Stimulated activated CD4-positive, alpha-beta T cell treated with anti-CD3 and anti-CD28 coated beads, Interleukin-4, amount 100 ng/mL, for 48 hours (primary cell): ENCODE measurements at places on chromosomes 5 and 9.

DNA sequence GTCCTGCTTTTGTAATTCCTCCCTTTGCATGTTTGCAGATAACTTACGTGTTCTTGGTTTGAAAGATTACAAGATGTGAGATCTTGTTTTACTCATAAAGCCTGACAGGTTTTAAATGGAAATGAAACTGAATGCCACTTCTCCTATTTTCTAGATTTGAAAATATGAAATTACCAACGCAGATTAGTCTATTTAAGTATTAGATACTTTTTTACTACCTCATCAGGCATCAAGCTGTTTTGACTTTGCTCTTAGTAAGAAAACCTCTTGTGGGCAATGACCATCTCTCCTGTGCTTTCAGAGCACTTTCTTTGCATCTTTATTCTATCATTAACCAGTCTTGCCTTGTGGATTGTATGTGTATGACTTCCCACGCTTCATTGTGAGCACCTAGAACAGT lies 3.5 kb downstream of the DMXL1 start:
- no peak for DNase-seq

DNA sequence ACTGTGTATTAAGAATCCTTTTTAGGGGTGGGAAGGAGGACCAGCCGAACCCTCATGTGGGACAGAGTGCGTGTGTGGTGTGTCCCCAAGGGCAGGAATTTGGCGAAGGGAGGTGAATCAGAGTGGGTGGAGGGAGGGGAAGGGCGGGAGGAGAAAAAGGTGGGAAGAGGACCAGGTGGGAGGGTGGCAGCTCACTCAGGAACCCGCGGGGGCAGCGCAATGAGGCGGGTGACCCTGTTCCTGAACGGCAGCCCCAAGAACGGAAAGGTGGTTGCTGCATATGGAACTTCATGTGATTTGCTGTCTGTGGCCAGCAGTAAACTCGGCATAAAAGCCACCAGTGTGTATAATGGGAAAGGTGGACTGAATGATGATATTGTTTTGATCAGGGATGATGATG lies 8.8 kb upstream of the POLR1E start:
- DNase-seq = no peak

- DNase-seq = no peak
Measured at GRCh38 chr5:177179431-177179830, 45.9 kb downstream of the NSD1 start.

DNA sequence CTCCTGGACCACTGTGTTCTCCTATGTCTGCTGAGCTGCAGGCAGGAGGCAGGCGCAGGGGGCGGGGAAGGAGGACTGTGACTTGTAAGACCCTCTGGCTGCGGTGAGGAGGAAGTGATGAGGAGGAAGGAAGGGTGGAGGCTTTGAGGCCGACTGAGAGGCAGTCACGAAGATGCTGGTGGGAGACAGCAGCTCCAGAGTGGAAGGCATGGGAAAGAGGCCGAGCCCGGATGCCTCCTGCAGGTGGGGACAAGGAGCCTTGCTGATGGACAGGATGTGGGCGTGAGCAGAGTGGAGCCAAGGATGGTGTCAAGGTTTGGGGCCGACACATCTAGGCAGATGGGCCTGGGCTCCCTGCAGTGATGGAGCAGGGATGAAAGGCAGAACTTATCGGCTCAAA lies 74.3 kb upstream of the ICE1 start:
- no peak for DNase-seq

DNA sequence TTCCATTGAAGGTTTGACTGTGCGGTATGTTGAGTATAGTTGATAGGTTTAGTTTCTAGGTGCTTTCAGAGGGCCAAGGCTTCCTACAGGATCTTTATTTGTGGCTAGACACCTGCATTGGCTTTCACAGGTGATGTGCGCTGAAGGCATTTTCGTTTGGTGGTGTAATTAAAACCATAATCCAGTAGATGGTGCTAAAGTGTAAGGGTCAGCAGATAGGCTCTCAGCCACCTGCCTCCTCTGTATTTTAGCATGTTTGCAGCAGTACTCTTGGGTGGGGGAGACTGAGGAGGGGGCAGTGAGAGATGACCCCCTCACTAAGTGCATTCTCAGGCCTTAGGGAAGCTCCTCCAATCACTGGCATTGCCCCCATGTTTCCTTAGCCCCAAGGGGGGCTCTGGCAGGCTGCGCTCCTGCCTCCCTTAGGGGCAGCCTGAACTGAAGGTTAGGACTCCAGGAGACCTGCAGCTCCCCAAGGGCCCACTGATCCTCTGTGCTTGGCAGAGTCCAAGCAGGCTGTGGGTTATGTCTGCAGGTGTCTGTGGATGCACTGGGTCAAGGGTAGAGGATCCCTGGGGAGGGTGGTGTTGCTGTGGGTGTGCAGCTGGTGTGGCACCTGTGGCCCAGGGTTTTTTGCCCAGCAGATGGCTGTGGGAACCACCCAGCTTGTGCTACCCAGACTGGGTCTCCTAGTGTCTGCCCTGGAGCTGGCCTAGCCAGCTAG lies 23.4 kb downstream of the CDK20 start:
- no peak for DNase-seq

- DNase-seq = no peak
Measured at GRCh38 chr5:168041583-168041982, 249.9 kb upstream of the WWC1 start.

GRCh38 chr5:111635916-111636570 lies 121.0 kb downstream of the NREP start:
- no peak for DNase-seq

GRCh38 chr5:35188031-35188457 lies 42.2 kb downstream of the PRLR start:
- no peak for DNase-seq

DNA sequence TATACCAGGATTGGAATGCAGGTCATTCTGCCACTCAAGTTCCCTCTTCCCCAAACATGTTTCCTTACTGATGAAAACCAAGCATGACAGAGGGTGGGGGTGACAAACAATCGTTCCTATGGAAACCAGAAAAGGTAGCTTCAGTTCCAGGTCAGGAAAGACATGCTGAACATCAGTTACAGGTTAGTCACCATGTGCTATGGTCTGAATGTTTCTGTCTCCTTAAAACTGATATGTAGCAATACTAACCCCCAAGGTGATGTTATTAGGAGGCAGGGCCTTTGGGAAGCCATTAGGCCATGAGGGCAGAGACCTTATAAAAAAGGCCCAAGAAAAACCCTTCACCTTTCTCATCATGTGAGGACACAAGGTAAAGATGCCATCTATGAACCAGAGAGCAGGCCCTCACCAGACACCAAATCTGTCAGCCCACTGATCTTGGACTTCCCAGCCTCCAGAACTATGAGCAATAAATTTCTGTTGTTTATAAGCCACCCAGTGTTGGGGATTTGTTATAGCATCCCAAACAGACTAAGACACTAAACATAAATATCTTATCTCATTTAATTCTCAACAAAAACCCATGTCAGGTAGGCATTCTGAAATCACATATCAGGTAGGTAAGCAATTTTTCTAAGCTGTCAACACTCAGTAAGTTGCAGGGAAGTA lies 15.7 kb upstream of the SH3RF2 start:
- DNase-seq = no peak

DNA sequence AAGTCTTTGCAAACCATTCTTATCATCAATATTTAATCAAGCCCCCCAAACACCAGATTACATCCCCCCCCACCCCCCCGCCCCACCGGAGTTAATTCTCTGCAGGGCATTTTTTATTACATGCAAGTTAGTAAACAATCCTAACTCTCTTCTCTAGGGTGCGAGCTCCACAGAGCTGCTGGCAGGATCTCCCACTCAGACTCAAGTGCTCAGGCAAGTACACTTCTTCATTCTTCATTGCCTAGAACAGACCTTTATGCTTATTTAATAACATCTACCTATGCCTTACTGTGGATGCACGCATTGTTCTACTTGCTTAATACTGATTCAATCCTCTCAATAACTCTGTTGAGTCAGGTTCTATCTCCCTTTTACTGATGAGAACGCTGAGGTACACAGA lies 9.9 kb downstream of the SAXO1 start:
- no peak for DNase-seq

DNA sequence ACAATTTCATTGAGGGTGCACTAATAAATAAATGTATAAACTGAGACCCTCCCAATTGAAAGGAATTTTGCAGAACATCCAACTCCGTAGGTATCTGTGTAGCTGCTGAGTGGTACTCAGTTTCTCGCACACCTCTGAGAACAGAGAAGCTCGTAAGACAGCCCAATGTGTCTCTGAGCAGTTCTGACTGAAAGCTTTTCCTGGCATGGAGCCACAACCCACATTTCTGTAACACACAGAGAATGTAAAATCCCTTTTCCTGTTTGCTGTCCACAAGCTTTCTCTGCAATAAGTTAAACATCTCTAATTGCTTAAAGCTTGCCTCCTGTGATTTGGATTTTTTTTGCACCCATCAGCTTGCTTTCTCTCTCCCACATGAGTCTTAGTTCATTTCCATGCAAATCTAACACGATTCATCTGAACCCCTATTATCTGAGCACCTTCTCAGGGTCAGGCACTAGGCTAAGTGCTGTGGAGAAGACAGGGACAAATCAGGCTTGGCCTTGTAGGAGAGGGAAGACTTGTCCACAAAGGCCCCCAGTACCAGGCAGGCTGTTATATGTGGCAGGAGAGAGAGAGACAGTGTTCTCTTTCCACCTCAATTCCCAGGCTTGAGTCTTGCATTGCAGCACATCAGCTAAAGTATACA lies 44.2 kb upstream of the COL15A1 start:
- DNase-seq = no peak

- DNase-seq = no peak
Measured at GRCh38 chr9:133730994-133731715, 7.0 kb downstream of the SARDH start.

GRCh38 chr5:109911731-109912130 lies 222.0 kb downstream of the MAN2A1 start:
- no peak for DNase-seq

- DNase-seq = no peak
Measured at GRCh38 chr5:171710451-171711024, 75.1 kb upstream of the SMIM23 start.

DNA sequence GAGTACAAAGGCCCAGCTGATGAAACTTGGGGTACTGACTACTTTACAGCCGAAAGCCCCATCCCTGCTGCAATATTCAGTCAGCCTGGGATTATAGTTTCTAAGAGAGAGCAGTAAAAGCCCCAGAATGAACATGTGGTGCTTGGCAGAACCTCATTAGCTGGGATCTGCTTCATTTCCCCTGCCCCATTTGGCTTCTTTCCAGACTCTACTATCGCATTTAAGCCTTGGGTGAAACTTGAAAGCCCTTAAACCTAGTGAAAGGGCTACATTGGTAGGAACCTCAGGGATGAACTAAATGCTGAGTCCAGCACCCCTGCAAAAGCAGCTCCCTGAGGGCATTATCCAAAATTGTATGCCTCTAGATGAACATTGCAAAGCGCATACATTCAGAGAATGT lies 631.1 kb downstream of the ACTL7B start:
- DNase-seq = no peak

- DNase-seq = no peak
Measured at GRCh38 chr9:116237456-116237855, 83.9 kb downstream of the PAPPA start.

DNA sequence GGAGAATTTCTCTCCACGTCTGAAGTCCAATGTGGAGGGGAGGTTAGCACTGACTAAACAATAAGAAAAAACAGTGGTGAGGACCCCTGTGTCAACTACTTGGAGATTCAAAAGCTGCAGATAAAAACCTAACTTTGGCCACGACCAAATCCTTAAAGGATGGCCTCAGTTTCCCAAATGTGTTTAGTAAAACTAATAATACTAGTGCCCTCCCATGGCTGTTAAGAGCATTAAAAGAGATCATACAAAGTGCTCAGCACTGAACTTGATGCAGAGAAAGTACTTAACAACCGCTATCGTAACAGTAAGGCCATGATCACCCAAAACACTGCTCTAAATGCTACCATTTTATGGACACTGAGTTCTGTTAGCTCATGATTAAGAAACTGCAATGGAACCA lies 288.4 kb downstream of the EBF1 start:
- no peak for DNase-seq

GRCh38 chr5:155303120-155303519 lies 289.6 kb downstream of the KIF4B start:
- no peak for DNase-seq

DNA sequence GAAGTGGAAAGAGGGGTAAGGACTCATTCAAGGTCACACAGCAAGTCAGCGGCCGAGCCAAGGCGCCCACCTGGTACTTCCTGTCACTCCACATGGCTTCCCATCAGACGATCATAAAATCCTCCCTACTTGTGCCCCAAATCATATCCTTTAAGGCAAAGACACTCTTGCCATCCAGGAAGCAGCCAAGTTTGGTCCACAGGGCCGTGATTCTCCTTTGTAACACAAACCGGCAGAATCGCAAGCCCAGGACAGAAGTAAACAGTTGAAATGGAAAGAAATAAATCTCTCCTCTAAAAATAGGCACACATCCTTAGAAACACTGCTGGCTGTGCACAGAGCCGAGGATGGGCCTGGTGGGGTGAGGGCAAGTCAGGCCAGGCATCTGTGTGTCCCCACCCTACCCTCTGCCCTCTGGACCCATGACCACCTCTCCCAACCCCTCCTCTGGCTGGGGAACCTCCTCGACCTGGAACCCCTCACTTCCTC lies 30.5 kb downstream of the TMOD1 start:
- DNase-seq = no peak

- DNase-seq = no peak
Measured at GRCh38 chr9:127449332-127449966, 1.8 kb downstream of the RPL12 start.

DNA sequence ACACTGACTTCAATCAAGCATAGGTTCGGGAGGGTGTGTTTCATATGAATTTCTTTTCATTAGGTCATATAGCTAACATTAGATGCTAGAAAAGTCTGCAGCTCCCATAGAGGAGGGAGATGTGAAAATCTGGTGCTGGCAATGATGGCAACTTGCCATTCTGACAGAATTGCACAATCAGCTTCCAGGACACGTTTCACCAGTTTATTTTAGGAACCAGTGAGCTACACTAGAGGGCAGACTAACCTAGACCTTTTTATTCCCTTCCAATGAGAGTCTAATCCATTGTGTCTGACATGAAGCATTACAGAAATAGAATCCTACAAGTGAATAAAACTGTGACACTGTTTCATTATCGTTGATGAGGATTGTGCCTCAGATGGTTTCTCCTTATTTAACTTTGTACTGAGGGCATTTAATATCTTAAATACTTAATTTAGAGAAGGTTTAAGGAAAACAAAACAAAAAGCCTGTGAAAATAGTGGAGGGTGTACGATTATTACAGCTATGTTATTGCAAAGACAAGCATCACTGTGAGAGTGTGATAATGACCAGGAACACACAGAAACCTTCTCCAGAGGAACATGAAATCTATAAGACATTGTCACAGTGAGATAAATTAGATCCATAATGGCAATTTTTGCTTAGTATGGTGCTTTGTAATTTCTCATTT lies 363.3 kb upstream of the RPS23 start:
- no peak for DNase-seq

GRCh38 chr5:16544607-16545374 lies 72.0 kb downstream of the RETREG1 start:
- DNase-seq = no peak

DNA sequence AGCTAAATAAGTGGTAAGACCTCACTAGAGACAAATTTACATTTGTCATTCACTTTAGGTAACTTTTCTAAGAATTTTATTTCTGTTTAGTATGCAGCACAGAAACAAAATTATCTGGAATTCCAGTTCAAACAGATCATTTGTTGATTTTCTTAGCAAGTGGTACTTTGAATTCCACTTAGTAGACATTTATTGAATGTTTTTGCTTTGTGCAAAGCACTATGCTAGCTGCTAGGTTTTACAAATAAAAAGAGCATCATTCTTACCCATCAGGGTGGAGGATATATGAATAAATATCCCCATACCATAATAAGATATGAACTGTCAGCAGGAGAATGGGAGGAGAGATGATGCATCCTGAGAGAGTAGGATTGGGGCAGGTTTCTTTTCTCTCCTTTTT lies 35.4 kb downstream of the GNG10 start:
- DNase-seq = no peak
